ENCODE measurements at places on chromosomes 1 and 21. TPM values are rescaled to one million over a fixed set of nuclear protein-coding genes. Genes with fewer than 3 reads are reported as not detected.
A peak's percentile ranks its signal among the peaks of the same experiment; 100 is the strongest.

Gene AIM2
- total RNA-seq = not detected

GRCh38 chr1:198902655-198903054 is 263.8 kb downstream of the PTPRC start:
- no peak for DNase-seq

DNA sequence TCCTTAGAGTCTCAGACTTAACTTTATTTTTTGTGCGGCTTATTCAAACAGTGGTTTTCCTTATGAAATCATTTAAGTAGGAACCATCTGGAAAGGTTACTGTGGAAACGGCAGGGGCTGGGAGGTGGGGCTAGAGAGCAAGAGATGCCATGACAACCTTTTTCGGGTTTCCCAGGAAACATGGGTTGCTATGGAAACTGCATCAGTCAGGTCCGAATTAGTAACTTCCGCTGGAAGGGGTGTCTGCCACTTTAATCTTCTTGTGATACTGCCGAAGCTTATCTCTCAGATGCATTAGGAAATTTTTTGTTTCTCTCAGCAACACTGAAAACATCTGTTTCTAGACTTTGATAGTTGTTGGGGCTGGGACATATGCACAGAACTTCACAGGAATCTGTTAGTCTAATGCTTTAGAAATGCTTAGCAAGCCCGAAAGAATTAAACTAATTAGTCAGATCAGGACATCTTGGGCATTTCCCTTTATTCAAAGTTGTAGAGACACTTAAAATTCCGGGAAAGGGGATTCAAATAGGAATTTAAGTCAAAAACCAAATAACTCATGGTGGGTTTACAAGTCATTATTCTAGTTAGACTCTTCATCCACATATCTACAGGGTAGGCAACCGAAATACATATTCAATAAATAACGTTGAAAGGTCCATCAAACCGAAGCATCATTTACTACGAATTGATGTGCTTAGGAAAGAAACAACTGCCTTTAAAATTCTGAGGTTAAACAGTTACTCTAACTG is 2.6 kb downstream of the KCNA3 start:
- no peak for DNase-seq

Gene PLPPR4
- 0.83 TPM for total RNA-seq

Gene ATP1A4
- 0.98 TPM for total RNA-seq

DNA sequence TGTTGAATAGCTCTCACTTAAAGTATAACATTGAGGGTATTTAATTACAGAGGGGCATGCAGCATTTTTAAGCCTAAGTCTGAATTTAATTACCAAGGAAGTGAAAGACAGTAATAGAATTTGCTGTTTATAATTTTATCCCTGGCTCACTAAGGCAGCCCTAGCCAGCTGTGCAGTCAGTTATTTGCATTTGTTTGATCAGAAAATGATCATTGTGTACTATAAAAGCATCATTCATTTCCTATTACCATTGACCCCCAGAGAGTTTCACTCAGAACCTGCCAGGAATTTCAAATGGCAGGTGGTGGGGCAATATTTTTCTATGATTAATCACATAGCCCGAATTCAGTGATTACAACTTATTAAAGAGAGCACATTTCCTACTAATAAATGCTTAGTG is 277.1 kb upstream of the KAZN start:
- DNase-seq = no peak

Gene SEMA4A
- total RNA-seq = 4.1 TPM

Gene FCRL5
- not detected for total RNA-seq

GRCh38 chr1:169289016-169289415 is 78.6 kb downstream of the NME7 start:
- DNase-seq = no peak

DNA sequence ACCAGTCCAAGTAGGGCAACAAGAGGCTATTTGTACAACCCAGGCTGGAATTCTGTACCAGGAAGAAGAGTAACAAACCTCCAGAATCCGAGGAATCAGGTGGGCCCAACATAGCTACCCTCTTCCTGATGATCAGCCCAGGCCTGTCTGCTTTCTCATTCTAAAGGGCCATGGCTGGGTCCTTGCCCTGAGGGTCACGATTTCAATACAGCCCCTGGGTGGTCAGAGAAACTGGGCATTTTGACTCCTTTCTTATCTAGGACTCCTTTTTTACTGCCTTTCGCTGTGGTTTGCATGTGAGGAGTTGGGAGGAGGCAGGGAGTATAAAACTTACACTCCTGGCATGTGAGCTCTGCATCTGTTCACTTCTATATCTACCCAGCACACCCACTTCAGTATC is 164.9 kb upstream of the COA6 start:
- DNase-seq = peak; percentile 64

GRCh38 chr1:2226525-2227345 is 1.4 kb upstream of the SKI start:
- no peak for DNase-seq
